ENCODE measurements at places on chromosomes 5 and 9. TPM values are rescaled to one million over a fixed set of nuclear protein-coding genes. Genes with fewer than 3 reads are reported as not detected.

Gene PCDHB6
- total RNA-seq = not detected

Gene GARIN3
- 0.38 TPM for total RNA-seq

Gene RANBP3L
- 0.15 TPM for total RNA-seq

Gene PKD2L2
- not detected for total RNA-seq

Gene AFAP1L1
- total RNA-seq = 0.08 TPM

Gene WDR38
- total RNA-seq = not detected

Gene RABL6
- total RNA-seq = 101 TPM

Gene PCDHA9
- not detected for total RNA-seq

Gene AOPEP
- 7.4 TPM for total RNA-seq

Data from activated CD8-positive, alpha-beta memory T cell treated with anti-CD3 and anti-CD28 coated beads for 36 hours (primary cell).